ENCODE measurements at places on chromosomes 4 and X.

DNA sequence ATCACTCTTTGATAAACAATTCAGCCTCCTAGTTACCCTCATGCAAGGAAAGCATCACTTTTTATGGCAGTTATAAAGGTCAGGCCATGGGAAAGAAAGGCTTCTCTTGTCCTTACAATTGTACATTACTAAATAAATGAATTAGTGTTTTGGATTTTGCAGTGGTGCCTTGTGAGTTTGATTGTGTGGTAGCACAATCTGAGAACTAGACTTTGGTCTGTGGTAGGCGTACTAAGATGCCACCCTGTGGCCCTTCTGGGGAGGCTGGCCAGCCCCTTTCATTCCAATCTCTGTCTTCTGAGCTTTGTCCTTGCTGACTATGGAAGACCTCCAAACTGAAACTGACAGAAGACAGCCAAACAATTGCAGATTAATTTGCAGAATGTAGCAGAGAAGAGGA lies 14.6 kb upstream of the HNRNPD start:
- DNase-seq: no peak

GRCh38 chrX:50403903-50404302 lies 66.7 kb downstream of the DGKK start:
- no peak for DNase-seq

GRCh38 chrX:132488180-132488705 lies 595 bp downstream of the MBNL3 start:
- peak; percentile 45 for DNase-seq

- no peak for DNase-seq
These were observed 71.6 kb downstream of the PPARGC1A start for GRCh38 chr4:23818097-23818885.

DNA sequence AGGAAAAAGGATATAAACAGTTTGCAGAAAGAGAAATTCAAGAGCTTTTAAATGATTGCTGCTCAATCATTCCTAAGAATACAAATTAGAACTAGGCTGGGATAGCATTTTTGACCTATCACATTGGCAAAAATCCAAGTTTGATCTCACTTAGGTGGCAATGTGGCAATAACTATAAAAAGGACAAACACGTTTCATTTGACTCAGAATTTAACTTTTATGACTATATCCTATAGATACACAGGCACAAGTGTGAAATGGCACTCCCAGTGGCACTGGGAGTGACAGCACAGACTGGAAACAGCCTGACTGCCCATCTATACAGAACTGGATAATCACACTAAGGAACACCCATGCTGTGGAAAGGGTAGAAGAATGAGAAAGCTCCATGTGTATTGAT lies 11.1 kb downstream of the CENPU start:
- DNase-seq: no peak

- DNase-seq: no peak
These were observed 8.2 kb upstream of the EFNB1 start for GRCh38 chrX:68820476-68821110.

- DNase-seq: no peak
These were observed 2.4 kb downstream of the XAGE3 start for GRCh38 chrX:52865343-52865998.

- no peak for DNase-seq
These were observed 3.7 kb upstream of the ZNF718 start for GRCh38 chr4:120616-121015.

All from GDM1 (cell line).